ENCODE measurements at places on chromosomes 11 and 22.
A peak's percentile ranks its signal among the peaks of the same experiment; 100 is the strongest.

GRCh38 chr11:133219543-133219942 is 312.8 kb downstream of the OPCML start:
- no peak for DNase-seq

DNA sequence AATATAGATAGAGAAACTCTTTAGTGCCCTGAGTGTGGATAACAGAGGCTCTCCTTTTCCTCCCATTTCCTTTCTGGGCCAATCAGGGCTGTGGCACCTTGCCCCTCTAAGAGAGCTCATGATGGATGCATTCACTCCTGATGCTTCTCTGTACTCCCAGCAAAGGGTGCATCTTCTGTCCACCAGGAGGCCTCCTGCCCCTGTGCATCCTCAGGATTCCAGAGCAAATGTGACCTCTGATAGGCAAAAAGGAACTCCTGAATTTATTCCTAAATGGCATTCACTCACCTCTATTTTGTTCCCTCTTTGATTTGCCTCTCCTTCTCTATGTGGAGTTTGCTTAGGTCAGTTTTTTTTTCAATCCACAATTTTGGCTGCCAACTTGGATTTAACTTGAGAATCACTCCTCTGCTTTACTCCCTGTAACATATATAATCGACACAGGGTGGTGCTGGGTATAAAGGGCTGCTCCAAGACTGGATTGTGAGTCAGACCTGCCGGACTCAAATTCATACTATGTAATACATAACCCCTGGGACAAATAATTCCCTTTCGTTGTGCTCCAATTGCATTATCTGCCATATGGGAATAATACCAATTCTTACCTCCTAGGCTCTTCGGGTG is 1.1 kb upstream of the MRGPRX4 start:
- DNase-seq = no peak

DNA sequence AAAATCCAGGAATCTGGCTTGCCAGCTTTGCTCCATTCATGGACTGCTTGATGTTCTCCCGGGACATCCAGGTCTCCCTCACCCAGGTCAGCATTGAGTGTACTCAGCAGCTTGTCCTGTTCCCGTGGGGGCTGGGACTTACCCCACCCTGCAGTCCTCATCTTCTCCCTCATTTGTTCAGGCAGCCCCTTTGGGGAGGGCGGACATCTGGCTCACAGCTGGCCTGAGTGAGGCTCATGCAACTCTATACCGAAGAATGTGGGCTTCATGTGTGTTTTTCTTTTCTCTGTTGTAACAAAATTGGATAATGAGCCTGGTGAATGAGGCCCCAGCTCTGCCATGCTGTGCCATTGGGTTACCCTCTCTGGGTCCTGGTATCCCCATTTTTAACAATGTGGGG is 227.7 kb upstream of the TENM4 start:
- DNase-seq = no peak

DNA sequence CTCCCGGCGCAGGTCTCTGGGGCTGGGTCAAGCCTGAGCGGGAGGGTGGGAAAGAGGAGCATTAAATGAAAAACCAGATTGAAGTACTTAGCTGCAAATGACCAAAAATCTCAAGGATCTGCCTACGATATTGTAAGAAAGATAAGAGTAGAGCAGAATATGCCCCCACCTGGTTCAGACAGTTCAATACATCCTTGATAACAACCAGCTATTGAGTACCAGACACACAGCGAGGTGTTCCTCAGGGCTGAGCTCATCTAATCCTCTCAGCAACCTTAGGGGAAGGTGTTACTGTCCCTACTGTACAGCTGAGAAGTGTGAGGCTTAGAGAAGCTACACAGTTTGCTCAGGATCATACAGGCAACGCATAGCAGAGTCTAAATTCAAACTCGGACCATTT is 27.4 kb upstream of the HMGXB4 start:
- no peak for DNase-seq

GRCh38 chr11:101436511-101437142 is 147.2 kb downstream of the TRPC6 start:
- peak; percentile 46 for DNase-seq

- DNase-seq = peak; percentile 95
These were observed 52.4 kb downstream of the PACSIN2 start for GRCh38 chr22:42962295-42963230.

GRCh38 chr22:43828998-43829782 is 17.1 kb upstream of the EFCAB6 start:
- DNase-seq = no peak

- no peak for DNase-seq
These were observed 88.4 kb upstream of the SLC22A12 start for GRCh38 chr11:64502634-64503033.

- DNase-seq = no peak
These were observed 20.7 kb upstream of the ARFGAP3 start for GRCh38 chr22:42877597-42878340.

- DNase-seq = peak; percentile 3
These were observed 1.9 kb downstream of the FBXO7 start for GRCh38 chr22:32476281-32477195.

- no peak for DNase-seq
These were observed 40.6 kb upstream of the DEUP1 start for GRCh38 chr11:93289782-93290463.

GRCh38 chr11:12170984-12171383 is 60.6 kb downstream of the MICAL2 start:
- no peak for DNase-seq

DNA sequence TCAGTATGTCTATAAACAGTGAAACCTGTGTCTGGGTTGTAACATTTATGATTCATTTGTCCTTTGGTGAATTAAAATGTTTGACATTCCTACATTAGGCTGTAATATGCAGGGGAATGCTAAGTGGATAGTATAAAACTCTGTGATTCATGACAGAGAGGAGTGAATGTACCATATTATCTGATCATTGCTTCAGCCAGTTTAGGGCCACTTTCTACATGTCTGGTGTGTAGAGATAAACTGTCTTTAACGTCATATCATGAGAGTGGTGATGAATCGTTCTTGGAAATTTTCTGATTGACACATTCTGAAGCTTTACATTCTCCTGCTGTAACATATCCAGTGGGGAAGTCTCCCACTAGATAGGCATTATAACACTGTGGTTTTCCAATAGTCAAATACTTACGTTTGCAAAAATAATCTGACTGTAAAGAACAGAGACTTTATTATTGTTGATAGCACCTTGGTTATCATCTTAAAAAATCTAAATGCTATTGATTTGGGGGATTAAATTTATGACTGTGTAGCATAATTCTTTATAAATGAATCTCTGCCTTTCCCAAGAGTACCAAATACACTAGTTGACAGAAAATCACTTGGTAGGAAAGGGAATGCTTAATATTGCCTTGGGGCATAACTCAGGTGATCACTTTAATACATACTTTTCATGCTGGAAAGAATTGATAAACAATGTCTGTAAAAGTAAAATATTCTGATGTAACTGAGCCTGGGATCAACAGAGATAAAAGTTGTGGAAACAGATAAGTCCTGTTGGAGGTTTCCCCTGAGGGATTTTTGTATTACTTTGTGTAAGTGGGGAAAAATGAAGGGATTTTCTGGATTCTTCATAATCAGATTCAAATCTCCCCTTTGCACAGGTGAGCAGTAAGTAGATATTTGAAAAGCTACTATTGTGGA is 427.9 kb downstream of the JRKL start:
- DNase-seq = peak; percentile 35

DNA sequence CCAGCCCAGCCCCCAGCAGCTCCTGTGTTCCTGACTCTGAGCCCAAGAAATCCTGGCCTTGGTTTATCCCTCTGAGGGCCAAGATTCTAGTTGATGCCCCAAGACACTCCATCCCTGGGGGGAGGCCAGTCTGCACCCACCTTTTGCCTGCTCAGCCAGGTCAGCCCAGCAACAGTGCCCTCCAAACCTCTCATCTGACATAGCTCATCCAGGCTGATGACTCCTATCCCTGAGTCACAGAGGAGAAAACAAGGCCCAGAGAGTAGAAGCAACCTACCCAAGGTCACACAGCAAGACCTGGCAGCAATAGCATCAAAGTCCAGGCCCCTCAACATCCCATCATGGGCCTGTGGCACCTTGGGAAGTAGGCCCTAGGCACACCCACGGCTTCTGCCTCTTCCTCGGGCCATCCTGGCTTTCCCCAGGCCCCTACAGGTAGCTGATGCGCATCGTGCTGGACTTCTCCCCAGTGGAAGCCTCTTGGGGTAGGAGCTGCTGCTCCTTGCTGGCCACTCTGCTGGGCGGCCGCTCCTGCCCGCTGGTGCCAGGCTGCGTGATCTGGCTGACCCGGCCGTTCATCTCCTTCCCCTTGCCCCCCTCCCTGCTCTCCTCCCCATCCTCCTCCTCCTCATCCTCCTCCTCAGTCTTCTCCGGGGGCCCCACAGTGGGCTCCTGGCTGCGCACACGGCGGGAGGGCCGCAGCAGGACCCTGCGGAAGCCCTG is 6.0 kb downstream of the SSTR3 start:
- DNase-seq = no peak

DNA sequence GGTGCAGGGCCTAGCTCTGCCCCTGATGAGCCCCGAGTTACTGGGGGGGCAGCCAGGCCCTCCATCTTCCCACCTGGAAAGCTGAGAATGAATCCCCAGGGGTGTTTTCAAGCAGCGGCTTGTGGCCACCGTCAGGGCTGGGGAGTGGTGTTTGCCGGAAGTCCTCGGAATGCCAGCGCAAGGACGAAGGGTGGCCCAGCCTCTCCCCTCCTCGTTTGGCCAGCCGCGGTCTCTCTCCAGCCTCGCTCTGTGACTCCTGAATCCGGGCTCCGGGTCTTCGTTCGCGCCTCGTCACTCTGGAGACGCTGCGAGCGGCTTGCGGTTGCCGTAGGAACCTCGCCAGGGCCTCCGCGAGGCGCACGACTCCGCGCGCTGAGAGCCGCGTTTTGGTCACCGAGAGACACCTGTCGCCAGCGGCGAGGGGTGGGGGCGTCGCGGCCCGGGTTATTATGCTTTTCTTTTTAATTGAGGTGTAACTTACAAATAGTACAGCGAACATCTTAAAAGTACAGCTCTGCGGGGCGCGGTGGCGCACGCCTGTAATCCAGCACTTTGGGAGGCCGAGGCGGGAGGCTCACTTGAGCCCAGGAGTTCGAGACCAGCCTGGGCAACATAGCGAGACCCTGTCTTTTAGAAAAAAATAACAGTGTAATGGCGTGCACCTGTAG is 6.3 kb upstream of the KDELR3 start:
- DNase-seq = peak; percentile 68

DNA sequence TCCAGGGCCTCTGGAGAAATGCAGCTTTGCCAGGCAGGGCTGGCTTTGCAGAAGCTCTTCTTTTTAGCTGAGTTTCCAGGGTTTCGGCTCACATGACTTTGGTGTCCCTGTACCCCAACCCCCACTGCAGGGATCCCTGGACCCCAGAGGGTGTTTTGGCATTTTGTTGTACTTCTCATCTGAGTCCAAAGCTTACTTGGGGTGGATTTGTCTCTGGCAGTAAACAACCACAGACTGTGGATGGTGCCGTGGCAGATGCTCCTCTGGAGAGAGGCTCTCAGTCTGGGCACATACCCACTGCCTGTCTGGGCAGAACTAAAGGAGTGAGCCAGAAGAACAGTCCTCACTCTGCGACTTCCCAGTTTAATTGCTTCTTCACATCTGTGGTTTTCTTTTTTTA is 49.6 kb downstream of the COMMD9 start:
- no peak for DNase-seq

- DNase-seq = no peak
These were observed 11.5 kb downstream of the SLC22A12 start for GRCh38 chr11:64602466-64603070.

DNA sequence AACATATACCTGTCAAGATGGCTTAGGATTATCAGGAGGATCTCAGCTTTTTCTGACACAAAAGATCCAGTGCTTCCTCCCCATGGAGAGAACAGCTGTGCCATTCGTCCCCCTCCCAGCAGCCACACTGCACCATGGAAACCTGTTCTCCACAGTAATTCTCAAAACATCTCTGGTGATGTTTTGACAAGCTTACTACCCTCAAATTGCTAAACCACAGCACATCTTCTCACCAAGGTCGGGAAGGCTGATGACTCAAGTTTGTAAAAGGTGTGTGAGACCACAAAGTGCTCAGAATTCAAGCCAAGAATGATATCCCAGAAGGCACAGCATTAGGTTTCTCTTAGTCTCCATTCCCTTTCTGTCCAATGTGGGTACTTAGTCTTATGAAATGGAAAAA is 3.9 kb upstream of the RAB38 start:
- no peak for DNase-seq
